ENCODE measurements at places on chromosomes 2 and 18.

GRCh38 chr18:44974174-44974573 is 293.5 kb downstream of the SETBP1 start:
- no peak for DNase-seq

GRCh38 chr2:202530038-202530437 is 104.7 kb upstream of the FAM117B start:
- no peak for DNase-seq

DNA sequence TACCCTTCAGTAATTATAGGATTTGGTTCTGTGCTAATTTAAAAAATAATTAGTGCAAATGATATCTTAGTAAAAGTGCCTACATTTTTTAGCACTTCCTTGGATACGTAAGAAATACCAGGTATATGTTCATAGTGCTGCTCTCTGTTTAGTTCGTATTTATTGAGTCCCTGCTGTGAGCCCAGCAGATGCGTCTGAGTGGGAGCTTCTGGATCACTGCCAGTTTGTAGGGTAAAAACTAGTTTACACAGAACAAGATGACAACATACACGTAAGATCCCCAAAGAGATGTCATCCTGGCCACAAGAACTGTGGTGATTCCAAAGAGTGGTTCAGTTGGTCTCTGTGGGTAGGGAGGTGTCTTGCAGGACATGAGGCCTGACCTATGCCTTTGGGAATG is 103.2 kb downstream of the CTIF start:
- no peak for DNase-seq

DNA sequence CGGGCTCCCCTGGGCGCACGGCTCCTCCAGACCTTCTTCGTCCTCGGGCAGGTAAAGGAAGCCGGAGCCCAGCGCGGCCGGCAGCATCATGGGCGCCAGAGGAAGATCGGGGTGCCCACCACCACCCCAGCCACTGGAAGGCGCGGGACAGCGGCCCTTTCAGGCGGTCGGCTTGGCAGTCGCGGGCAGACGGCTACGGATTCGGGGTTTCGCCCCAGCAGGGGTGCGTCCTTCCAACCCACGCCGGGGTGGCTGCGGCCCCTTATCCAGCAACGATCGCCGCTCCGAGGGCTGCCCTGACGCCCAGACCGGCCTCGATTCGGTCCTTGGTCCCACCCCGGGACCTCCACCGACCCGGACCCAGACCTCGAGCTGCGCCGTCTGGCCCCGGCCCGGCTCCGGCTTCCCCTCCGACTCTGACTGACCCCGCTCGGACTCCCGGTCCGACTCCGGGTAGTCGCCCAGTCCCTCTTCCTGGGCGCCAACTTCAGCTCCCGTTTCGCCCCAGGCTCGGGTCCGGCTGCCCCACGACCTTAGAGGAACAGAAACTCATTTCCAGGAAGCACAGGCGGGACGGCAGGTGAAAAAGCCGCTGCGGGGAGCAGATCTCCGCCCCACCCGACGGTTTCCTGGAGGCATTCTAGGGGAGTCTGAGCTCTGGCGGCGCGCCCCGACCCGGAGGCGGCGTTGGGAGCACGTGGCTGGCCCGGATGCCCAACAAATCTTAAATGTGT is 30.2 kb upstream of the SSB start:
- peak; percentile 26 for DNase-seq

DNA sequence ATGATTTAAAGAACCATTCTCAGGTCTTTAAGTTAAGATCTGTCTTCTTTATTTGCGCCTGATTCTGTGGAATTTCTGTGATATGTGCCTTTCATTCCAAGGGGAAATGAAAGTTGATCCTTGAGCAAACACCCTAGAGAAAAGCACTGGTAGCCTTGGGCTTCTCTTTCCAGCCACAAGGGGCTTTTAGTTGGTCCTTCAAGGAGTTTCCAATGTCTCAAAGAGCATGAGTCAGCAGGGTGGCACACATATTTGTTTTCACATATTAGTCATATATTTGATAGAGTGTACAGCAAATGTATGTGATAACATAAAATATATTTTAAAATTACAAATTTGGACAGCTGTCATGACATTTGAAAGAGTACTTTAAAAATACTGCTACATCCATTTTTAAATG is 339.5 kb downstream of the TXNL1 start:
- no peak for DNase-seq

DNA sequence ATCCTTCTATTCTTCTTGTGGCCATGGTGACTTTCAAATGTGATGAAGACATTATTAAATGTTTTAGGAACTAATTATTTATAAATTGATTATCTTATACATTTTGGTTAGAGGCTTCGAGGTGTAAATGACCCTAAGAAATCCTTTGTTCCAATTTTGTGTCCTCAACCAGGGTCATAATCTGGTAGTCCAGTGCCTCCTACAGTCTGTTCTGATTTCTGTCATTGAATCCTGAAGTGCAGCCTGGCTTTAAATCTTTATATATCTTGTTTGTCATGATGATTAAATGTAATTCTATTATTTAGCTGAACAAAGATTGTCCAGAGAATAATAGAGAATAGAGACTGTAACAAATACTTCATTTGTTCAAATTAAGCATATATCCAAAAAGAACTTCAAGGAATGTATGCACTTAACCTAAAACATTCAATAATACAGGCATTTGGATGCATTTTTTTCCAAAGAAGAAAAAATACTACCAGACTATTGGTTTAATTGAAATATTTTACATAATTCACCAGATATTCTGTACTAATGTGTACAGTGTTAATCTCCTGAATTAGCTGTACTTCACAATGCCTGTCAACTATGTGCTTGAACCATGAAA is 89.8 kb downstream of the PRPF40A start:
- no peak for DNase-seq

GRCh38 chr2:26640331-26640745 is 828 bp downstream of the CIB4 start:
- no peak for DNase-seq

DNA sequence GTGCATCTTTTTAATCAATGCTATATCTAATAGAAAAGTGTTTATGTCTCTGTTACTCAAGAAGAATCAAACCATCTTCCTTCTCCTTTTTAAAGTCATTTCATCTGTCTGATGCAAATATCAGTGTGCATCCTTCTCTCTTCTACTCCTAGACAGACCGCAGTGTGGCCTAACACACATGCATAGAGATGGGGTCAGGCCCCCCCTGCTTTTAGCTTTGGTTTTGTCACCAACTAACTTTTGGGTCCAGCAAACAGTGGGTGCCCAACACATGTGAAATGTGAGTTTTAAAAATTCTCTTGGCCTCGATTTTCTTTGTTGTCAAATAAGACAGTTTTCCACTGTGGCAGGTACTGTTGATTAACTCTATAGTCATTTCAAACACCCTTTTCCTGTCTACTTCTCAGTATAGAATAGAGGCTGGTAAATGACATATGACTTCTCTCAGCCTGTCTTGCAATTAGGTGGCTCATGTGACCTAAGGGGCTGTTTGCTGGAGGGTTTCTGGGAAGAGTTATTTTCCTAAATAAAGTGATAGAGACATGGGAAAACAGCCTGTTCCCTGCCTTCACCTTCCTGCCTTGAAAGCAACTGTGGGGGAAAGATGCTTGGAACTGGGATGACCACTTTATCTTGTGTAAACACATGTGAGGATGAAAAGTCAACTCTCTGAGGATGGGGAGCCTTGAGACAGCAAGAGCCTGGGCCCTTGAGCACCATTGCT is 65.7 kb upstream of the DARS1 start:
- DNase-seq: no peak

DNA sequence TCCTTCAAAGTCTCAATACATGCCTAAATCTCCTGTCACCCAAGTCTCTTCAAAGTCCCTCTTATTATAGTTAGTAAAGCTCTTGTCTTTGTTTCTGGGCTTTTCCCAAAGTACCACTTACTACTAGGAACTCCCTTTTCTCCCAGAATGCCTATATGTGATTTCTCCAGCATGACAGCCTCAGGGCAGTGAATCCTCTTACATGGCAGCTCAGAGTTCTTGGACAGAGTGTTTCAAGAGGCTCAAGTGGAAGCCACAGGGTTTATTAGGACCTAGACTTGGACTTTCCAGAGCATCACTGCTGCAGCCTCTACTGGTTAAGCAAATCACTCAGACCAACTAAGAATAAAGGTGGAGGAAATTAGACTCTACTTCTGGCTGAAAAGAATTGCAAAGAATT is 98.9 kb downstream of the CSRNP3 start:
- no peak for DNase-seq

GRCh38 chr18:5628512-5629255 is 84.9 kb upstream of the EPB41L3 start:
- no peak for DNase-seq

- no peak for DNase-seq
Observed at GRCh38 chr2:38465789-38466127, 88.7 kb upstream of the ATL2 start.

DNA sequence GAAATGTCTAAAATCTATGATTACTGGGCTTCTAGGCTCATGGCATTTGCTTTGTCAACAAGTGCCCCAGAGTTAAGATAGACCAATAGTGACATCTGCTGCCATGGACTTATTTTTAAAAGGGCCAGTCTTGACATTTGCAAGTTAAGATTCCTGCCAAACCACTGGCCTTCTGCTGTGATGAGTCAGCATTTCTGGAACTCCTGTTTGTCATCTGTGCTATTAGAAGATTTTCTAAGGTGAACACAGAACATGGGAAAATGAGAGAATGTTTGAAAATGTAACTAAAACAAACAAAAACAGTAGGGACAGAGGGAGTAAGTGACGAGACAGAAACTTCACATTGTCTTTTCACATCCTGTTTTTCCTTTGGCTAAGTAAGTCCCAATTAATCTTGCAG is 93.7 kb upstream of the WDR75 start:
- DNase-seq: no peak

DNA sequence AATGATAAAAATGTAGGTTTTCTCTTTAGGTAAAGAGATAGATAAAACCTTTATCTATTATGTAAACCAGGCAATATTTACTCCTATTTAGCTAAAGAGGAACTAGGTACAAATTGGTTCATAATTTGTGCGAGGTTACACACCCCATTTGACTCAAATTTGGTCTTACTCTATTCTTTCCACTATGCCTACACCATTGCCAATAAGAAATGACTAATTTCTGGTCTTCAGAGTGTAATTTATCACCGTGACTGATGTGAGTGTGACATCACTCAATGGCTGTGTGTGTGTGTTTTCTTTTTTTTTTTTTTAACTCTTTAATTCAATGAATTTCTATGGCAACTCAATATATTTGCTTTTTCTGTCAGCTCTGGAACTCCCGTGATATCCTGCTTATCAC is 955.8 kb downstream of the TDRD15 start:
- DNase-seq: no peak

DNA sequence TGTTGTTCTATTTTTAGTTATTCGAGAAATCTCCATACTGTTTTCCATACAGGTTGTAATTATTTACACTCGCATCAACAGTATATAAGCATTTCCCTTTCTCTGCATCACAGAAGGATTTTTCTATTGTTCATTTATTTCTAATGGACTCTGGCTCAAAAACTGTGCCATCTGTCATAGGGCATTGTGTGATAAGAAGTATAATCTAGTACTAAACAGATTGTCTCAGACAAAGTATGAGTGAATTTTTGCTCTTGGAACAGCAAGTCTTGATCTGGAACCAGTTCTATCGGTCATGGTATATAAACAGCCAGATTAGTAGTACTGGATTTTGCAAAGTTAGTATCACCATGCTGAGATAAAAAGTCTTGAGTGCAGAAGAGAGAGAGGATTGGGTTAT is 145.8 kb downstream of the KIAA1328 start:
- DNase-seq: no peak

DNA sequence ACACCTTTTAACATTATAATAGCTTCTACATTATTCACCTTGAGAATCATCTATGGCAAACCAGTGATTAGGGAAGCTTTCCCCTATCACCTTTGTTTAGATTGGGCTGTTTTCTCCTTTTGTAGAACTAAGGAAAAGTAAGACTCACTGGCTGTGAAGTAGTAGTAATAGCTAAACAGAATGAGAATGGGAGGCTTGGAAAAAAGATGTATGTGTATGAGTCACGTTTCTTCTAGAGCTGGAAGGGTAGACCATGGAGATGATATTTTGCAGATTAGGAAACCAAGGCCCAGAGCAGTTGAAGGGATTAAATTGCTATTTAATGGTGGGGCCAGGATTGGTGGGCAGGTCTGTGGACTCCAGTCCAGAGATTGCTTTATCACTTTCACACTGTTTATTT is 214.5 kb downstream of the MCFD2 start:
- no peak for DNase-seq

- DNase-seq: no peak
Observed at GRCh38 chr2:122388208-122388607, 632.8 kb downstream of the TSN start.

- no peak for DNase-seq
Observed at GRCh38 chr2:158380746-158381145, 75.8 kb downstream of the CCDC148 start.

DNA sequence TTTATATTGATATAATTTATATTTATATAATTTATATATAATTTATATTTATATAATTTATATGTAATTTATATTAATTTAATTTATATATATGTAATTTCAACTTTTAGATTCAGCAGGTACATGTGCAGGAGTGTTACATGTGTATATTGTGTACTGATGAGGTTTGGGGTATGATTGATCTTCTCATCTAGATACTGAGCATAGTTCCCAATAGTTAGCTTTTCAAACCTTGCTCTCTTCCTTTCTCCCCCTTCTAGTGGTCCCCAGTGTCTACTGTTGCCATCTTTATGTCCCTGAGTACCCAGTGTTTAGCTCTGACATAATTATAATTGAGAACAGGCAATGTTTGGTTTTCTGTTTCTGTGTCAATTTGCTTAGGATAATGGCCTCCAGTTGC is 1335.3 kb upstream of the CDH2 start:
- DNase-seq: no peak

DNA sequence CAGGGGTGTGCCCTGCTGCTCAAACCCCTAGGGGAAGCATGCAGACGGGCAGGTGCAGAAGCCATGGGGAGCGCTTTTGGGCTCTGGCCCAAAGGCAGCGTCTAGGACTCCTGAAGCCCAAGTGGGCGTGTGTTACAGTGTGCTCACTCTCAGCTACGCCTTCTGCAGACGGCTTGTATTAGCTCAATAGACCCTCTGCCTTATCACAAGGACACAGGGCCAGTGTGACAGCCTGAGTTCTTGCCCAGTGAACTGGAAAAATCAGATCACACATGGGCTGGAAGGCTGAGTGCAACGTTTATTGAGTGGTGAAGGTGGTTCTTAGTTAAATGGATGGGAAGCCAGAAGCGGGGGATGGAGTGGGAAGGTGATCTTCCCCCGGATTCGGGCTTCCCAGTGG is 210.9 kb downstream of the CDH20 start:
- no peak for DNase-seq

GRCh38 chr18:13374468-13375301 is 156.1 kb downstream of the LDLRAD4 start:
- DNase-seq: no peak

GRCh38 chr2:108061439-108062042 is 75.2 kb downstream of the SLC5A7 start:
- no peak for DNase-seq

- DNase-seq: no peak
Observed at GRCh38 chr2:227617316-227618230, at the start of gene SCYGR4. Gene SCYGR4, plus strand, starts transcription at chr2:227617498. Its CDS starts 0 bp downstream, at chr2:227617498.

Data from effector memory CD8-positive, alpha-beta T cell (primary cell).